ENCODE measurements at places on chromosomes 11 and 22.

DNA sequence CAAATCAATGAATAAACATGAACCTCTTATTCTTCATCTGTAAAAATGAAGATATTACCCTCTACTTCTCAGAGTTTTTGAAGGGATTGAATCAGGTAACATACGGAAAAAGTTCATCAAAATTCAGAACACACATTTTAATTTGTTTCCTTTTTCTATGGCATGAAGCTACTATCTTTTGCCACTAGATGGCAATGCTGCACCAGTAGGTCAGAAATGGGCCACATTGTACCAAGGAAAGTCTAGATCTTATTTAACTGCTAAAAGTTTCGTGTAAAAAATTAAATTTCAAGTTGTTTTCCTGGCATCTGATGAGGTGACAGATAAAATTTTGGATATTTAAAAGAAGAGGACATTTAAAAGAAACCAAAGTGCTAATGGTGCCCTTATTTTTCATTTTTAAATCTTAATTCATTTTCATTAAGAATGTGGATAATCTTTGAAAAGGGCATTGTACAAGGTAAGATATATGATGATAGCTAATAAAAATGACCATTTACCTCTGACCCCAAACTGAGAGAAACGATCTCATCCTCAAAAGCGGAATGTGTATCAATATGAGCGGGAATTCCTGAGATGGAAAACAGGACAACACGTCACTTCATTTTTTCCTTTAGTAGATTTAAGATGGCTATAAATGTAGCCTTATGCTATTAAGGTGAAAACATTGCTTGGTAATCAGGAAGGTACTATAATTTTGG is 16.1 kb downstream of the ALKBH8 start:
- DNase-seq = no peak

DNA sequence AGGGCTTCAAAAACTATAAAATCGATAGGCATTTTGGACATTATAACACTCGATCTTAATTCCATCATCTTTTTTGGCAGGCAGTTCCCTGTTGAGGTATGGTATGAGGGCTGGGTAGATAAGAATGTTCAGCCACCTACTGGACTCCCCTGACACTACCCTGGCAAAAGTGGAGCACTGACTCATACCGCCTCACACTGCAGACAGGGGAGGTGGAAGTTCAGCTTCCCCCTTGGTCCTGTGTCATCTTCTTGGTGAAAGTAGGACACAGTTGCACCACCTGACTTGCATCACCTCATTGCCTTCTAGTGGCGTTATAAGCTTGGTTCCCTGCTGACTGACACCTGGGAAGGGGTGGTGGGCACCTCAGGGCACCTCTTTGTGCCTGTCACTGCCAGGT is 30.4 kb downstream of the PAAF1 start:
- no peak for DNase-seq

DNA sequence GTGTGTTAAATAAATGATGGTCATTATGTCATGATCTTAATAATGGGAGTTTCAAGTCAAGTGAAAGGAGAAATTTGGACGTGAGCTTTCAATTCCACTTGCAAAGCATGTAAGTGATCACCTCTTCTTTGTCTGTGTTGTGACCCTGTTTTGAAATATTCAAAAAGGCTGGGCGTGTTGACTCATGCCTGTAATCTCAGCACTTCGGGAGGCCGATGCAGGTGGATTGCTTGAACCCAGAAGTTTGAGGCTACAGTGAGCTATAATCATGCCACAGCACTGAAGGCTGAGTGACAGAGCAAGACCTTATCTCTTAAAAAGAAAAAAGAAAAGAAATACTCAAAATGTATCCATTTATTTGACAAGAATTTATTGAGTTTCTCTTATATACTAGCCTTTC is 32.9 kb upstream of the EED start:
- no peak for DNase-seq

GRCh38 chr11:19849107-19849789 is 136.6 kb downstream of the NAV2 start:
- DNase-seq = no peak

- DNase-seq = no peak
These were observed 5.1 kb downstream of the LRFN4 start for GRCh38 chr11:66861774-66862558.

GRCh38 chr11:22432291-22433093 is 94.3 kb downstream of the SLC17A6 start:
- DNase-seq = no peak

DNA sequence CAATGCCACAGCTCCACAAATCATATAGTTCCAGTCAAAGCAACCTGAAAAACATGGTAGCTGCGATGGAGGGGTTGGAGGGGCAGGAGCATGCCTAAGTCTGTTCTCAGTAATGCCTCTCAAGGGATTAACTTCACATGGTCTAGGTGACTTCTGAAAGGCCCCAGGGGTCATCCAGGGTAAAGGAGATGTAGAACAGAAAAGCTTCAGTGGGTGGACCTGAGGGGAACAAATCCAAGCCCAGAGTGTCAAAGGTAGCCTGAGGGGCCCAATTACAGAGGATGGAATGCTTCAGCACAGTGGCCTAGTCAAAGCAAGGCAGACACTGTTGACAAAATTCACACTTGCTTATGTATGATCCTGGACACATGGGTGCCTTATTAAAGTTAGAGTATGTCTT is 23.3 kb downstream of the OR4D9 start:
- no peak for DNase-seq

DNA sequence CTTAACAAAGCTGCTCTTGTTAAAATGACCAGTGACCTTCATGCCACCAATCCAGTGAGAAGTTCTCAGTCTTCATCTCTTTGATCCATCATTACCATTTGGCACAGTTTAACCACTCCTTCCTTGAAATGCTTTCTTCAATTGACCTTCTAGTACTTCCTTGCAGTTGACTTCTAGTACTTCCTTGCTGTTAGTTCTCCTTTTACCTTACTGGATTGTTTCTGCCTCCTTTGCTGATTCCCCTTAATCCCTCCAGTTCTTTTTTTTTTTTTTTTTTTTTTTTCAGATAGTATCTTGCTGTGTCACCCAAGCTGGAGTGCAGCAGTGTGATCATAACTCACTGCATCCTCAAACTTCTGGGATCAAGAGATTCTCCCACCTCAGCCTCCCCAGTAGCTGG is 66.0 kb upstream of the HORMAD2 start:
- DNase-seq = no peak

DNA sequence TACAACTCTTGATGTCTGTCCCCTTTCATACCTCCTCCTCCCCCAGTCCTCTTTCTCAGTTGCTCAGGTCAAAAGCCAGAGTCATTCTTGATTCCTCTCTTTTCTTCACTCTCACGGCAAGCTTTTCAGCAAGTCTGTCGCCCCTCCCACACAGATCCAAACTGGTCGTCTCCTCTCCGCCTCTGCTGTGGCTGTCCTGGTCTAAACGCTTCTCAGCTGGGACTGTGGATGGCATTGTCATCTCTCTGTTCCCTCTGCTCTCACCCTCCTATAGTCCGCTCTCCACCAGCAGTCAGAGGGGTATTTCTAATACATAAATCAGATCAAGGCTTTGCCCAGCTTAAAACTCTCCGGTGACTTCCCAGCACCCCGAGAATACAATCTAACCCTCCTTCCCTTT is 46.8 kb upstream of the SPATA19 start:
- no peak for DNase-seq

- no peak for DNase-seq
These were observed 12.7 kb downstream of the DDI1 start for GRCh38 chr11:104049116-104049515.

DNA sequence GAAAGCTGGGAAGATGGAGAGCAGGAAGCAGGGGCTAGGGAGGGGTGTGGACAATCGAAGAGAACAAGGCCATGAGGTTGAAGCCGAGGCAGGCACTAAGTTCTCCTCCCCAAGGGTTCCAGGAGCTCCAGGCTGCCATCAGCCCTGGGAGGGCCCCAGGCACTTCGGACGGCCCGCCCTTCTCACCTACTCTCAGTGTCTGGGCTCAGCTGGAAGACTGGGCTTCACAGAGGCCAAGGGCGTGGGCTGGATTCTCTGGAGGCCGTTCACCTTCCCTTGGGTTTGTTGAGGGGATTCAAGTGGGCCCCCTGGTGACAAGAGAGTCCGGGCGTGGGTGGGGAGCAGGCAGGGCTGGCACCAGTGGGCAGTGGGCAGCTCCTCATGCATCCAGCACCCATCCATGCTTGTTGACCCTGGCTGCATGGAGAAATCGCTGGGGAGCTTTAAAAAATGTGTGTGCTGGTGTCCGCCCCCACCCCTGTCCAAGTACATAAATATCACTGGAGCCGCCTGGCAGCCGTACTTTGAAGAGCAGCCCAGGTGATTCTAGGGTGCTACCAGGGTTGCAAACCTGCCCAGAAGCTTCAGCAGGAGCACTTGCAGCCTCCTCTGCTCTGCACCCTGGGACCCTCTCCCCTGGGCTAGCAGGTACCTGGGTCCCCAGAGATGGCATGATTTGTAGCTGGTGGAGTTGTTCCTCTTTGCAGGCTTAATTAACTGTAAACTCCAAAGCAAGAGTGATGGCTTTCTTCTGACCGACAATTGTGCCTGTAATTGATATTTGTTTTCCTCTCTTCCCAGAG is 74.3 kb downstream of the RTL6 start:
- no peak for DNase-seq

DNA sequence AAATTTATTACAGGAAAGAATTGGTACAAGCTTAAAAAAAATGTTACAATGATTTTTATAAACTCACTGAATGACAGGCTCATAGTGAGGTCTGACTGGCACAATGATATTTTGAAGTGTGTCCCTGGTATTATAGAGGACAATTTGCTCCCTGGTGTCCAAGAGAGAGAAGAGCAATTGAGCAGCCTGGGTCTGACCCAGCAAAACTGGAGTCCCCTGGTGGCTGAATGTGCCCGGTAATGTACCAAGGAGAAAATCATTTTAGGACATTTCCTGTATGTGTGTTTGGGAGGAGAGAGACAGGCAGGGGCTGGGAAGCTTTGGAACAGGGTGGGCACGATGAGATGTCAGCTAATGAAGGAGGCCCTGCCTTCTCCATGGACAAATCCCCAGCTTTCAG is 125.3 kb downstream of the APOL5 start:
- DNase-seq = no peak

- DNase-seq = no peak
These were observed 79.4 kb upstream of the ISX start for GRCh38 chr22:34986523-34986922.

DNA sequence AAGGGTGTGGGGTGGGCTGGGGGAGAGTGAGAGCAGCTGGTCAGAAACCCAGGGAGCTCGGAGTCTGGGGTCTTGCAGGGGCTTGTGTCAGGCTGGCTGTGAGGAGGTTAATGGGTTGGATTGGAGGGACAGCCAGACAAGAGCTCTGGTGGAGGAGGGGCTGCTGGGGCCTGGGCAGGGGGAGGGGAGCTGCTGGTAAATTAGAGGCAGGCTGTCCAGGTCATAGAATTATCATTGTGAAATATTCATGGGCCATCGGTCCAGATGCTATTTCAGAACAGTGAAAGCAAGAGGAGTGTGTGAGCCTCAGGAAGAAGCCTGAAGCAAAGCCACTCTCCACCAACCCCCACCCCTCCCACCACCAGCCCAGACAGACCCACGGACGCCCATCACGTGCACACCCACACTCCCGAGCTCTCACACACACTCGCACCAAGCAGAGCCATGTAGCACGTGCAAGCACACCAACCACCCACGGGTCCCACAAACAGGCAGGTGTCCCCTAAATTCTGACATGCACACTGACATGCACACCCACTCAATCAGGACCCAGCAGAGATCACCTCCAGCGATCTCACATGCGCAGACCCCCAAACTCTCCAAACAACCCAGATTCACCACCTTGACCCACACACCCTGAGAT is 18.8 kb downstream of the RTN4RL2 start:
- no peak for DNase-seq

DNA sequence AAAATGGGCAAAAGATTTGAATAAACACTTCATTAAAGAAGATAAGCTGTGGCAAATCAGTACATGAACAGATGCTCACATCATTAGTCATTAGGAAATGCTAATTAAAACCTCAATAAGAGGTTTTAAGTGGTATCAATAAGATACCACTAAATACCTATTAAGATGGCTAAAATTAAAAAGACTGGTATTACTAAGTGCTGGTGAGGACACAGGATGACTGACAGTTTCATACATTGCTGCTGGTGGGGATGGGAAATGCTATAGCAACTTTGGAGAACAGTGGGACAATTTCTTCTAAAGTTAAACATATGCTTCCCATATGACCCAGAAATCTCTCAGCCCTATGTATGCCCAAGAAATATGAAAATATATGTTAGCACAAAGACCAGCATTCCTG is 69.2 kb downstream of the COMMD9 start:
- no peak for DNase-seq

- DNase-seq = no peak
These were observed 4.5 kb downstream of the HTR3A start for GRCh38 chr11:113979431-113979830.

GRCh38 chr11:8332196-8332595 is 68.5 kb upstream of the LMO1 start:
- no peak for DNase-seq

DNA sequence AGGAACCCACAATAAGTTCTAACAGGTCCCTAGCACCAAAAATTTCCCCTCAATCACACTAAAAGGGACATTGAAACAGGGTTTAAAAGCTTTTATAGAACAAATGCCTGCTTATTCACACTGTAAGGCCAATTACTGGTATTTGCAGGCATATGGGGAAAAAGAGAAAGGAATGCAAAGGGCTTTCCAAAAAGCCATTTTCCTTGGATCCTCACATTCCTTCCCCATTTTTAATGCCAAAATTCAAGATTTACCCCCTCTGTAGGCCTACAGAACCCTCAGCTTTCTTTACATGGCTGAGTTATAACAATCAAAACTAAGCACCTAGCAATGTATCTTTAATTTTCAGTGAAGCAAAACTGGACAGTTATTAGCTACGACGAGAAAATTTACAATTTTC is 102.0 kb downstream of the SBF2 start:
- no peak for DNase-seq

DNA sequence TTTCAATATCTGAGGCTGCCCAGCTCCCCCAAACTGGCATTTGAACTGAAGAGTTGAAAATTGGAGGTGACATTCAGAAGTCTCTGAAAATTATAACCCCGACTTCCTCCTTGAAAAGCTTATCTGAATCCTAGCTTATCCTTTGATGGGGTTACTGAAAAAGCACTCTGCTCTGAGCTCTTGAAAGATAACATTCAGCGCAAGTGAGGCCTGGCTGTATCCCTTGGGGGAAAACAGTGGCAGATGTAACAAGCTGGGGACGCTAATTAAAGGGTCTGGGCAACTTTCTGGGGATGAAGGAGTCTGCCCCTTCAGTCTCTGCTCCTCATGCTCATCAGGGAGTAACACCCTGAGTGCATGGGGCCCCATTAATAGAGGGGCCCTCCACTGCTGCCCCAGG is 402.0 kb upstream of the CADM1 start:
- DNase-seq = no peak

- DNase-seq = no peak
These were observed 1.3 kb downstream of the BMAL1 start for GRCh38 chr11:13278609-13279486.

DNA sequence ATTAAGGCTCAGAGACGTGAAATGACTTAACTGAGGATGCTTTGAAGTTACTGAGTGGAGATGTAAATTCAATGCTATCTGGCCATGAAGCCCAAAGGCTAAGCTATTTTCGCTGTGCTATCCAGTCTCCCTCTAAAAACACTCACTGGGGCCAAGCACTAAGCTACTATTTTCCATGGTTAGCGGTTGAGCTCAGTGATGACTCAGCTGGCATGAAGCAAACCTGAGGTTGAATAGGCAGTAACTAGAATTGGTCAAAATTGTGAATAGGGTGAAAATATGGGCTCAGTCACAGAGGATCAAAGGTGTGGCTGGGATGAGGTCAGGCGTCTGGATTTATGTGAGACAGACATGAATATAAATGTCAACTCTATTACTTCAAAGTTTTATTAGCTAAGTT is 564.2 kb upstream of the KIRREL3 start:
- DNase-seq = no peak

- no peak for DNase-seq
These were observed 8.3 kb downstream of the TPBGL start for GRCh38 chr11:75248924-75249256.
